Uterus (tissue), 4 donors: ENCODE measurements at places on chromosomes 13 and 19. TPM values are rescaled to one million over a fixed set of nuclear protein-coding genes. Genes with fewer than 3 reads are reported as not detected.

Gene USHBP1
- total RNA-seq, result 3.5 TPM

Gene PRR12
- total RNA-seq, result 10.9 TPM

DNA sequence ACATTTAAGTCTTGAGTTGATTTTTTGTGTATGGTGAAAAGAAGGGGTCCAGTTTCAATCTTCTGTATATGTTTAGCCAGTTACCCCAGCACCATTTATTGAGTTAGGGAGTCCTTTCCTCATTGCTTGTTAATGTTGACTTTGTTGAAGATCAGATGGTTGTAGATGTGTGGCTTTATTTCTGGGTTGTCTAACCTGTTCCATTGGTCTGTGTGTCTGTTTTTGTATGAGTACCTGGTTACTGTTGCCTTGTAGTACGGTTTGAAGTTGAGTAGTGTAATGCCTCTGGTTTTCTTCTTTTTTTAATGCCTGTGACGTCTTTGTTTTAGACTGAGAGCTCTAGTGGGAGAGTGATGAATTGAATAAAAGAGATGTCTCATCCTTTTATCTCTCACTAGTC is 83.2 kb downstream of the NBEA start:
- DNase-seq, result no peak
- no peaks in the 10 kb centered on the region for H3K4me1 ChIP-seq
- no peak overlapping the region for H3K27ac ChIP-seq

DNA sequence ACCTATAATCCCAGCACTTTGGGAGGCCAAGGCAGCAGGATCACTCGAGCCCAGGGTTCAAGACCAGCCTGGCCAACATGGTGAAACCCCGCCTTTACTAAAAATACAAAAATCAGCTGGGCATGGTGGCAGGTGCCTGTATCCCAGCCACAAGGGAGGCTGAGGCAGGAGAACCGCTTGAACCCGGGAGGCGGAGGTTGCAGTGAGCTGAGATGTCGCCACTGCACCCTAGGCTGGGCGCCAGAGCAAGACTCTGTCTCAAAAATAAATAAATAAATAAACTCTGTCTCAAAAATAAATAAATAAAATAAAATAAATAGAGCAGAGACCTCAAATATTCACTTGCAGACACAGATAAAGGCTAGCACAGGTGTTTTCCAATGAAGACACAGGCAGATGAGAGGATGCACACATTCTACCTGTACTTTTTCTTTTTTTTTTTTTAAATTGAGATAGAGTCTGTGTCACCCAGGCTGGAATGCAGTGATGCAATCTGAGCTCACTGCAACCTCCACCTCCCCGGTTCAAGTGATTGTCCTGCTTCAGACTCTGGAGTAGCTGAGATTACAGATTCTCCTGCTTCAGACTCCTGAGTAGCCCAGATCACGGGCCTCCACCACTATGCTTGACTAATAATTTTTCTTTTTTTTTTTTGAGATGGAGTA is 2.7 kb upstream of the RPS16 start:
- no peak overlapping the region for H3K27ac ChIP-seq

GRCh38 chr13:67036699-67037457 is 193.3 kb downstream of the PCDH9 start:
- no peak overlapping the region for H3K27ac ChIP-seq
- no peaks in the 10 kb centered on the region for H3K4me1 ChIP-seq
- no peak for DNase-seq
- H3K4me3 ChIP-seq, result no peak overlapping the region
- no peaks in the 10 kb centered on the region for H3K27me3 ChIP-seq
- no peaks in the 10 kb centered on the region for H3K36me3 ChIP-seq

- no peaks in the 10 kb centered on the region for H3K27me3 ChIP-seq
- H3K27ac ChIP-seq, result no peak overlapping the region
- no peak overlapping the region for H3K4me3 ChIP-seq
- H3K4me1 ChIP-seq, result no peaks in the 10 kb centered on the region
These were observed 53.6 kb downstream of the GADD45B start for GRCh38 chr19:2529473-2529918.

GRCh38 chr13:75481176-75482069 is 546 bp downstream of the TBC1D4 start:
- DNase-seq, result peak; percentile 25
- peak overlapping the region; percentile 88 for H3K4me3 ChIP-seq
- H3K27ac ChIP-seq, result peak overlapping the region; percentile 80
- no peaks in the 10 kb centered on the region for H3K4me1 ChIP-seq
